ENCODE measurements at places on chromosomes 12 and 14.

- DNase-seq, result peak; percentile 73
These were observed 12.0 kb downstream of the FUT8 start for GRCh38 chr14:65424531-65424930.

DNA sequence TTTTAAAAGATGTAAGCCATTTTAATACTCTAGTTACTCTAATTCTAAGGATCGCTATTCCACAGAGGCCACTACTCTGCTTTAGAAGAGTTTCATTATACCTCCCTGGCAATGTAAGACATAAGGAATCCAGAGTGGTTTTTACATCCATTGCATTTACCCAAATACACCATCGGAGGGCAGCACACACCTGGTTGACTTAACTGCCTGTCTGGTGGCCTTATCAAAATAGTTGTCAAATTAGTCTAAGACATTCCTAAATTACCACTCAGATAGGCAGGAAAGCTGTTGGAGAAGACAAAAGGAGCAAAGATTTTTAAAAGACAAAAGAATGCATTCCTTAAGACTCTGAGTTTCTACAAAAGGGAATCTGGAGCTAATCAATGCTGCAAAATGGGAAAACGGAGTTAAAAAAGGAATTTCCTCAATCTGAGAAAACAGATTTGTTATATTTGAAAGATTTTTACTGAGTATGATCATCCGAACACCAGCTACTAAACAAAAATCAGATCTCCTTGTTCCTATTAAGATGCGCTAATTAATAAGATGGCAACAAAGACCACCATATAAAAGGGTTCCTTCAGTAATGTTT lies 33.8 kb upstream of the FGD4 start:
- peak; percentile 72 for DNase-seq

DNA sequence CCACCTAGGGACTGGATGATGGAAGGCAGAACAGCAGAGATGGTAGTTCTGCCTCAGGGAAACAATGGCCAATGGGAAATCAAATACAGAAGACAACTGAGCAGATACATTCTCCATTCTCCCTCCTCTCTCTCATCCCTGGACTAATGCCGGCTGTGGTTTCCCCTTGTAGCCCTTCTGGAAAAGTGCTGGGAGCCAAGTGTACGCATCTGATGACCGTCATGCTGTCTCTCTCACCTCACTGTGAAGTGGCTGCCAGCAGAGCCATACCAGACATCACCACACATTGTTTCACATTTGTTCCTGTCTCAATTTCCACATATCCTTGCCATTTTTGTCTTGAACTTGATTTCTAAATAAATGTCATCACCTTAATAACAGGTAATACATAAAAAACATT lies 3.1 kb downstream of the TAS2R46 start:
- no peak for DNase-seq

GRCh38 chr14:26200687-26201086 lies 397.1 kb downstream of the NOVA1 start:
- no peak for DNase-seq

DNA sequence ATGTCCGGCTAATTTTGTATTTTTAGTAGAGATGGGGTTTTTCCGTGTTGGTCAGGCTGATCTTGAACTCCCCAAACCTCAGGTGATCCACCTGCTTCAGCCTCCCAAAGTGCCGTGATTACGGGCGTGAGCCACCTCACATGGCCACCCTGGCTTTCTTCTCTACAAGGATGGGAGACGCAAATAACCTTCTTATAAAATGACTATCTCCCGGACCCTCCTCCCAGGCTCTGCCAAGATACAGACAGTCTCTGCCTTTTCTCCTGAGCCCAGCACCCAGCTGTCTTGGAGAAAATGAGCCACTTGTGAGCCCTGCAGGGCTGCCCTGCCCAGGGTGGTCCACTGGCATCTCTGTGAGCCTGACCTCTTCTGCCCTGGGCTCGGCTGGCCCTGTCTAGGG lies 34.7 kb upstream of the RBM19 start:
- DNase-seq, result no peak

- no peak for DNase-seq
These were observed 13.6 kb upstream of the TBC1D30 start for GRCh38 chr12:64810831-64811230.

- peak; percentile 11 for DNase-seq
These were observed 885.3 kb upstream of the TMEM132C start for GRCh38 chr12:127381681-127382080.

DNA sequence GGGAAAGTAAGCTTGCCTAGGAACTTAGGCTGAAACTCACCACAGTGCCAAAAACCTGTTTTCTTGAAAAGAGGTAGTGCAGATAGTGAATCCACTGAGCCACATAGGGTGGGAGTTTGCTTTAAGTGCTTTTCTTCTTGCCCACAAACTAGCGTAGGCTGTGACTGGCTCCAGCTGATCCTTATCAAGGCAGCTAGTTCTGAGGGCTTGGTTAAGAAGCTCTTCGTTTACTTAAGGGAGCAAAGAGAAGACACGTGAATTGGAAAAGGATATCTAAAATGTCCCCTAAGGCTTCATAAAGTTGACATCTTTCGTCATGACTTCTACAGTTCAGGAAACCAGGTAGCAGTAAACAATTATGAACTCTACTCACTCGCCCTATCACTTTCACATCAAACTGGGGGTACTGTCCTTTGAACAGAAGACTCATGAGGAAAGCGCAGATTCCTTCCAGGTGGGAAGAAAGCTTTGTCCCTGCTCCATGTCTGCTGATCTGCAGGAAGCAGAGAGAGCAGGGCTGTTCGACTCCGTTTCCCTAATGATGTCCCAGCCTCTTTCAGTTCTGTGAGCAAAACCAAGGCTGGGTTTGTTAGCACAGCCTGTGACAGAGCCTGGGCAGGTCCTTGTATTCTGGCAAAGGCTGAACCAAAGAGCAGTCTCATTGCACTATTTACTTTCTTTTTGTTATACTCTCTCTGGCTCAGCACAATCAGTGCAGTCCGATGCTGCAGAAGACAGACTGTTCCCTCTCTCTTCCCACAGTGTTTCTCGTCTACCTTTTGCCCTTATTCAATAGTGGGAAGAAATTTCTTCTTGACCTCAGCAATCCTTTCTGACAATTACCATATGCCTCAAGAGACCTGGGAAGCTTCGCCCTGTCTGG lies 93.5 kb upstream of the ETV6 start:
- DNase-seq, result peak; percentile 31

GRCh38 chr14:73250781-73251500 lies 13.6 kb downstream of the PAPLN start:
- DNase-seq, result no peak

- no peak for DNase-seq
These were observed 21.1 kb downstream of the DNAH10 start for GRCh38 chr12:123782997-123783792.

DNA sequence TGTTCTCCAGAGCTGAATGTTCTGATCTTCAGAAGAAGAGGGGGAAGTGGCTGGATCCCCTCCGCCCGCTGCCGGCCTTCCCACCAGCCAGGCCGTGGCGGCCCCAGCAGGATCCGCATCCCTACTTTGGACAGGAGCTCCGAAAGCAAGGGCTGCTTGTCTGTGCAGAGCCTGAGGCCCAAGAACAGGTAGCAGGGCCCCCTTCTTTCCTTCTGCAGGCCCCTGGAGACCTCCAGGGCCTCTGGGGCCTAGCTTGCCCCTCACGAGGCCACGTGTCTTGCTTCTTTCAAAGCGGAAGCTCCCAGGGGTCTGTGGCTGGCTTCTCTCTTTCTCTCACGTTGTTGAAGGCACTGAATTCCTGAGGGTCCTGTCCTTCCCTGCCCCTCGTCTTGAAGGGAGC lies 13.2 kb downstream of the PGF start:
- DNase-seq, result no peak

- no peak for DNase-seq
These were observed 1.1 kb downstream of the PHLDA1 start for GRCh38 chr12:76030341-76031080.

DNA sequence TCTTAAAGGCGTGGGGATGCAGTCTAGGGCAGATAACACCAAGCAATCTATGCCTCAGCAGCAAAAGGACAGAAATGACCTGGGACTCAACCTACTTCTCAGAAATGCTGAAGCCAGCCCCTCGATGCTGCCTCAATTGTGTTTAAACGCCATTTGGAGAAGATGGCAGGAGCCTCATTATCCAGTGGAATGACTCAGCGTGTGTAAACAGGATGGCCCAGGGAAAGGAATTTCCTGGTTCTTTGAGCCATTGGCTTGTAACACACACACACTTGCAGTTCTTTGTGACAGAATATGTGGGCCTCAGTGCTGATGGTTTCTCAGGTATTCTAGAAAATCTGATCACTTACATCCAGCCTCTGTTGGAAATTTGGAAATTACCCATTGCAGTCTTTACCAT lies 154.3 kb downstream of the NTF3 start:
- DNase-seq, result no peak

- no peak for DNase-seq
These were observed 78.5 kb upstream of the FLRT2 start for GRCh38 chr14:85451421-85451820.

- DNase-seq, result no peak
These were observed 34.2 kb upstream of the PLEKHA5 start for GRCh38 chr12:19095331-19095730.

GRCh38 chr12:99810718-99811593 lies 163.4 kb downstream of the GARIN6 start:
- DNase-seq, result peak; percentile 9

GRCh38 chr14:82778008-82778590 lies 1244.4 kb upstream of the SEL1L start:
- DNase-seq, result peak; percentile 93

GRCh38 chr12:44098786-44099185 lies 262.9 kb downstream of the TMEM117 start:
- no peak for DNase-seq

DNA sequence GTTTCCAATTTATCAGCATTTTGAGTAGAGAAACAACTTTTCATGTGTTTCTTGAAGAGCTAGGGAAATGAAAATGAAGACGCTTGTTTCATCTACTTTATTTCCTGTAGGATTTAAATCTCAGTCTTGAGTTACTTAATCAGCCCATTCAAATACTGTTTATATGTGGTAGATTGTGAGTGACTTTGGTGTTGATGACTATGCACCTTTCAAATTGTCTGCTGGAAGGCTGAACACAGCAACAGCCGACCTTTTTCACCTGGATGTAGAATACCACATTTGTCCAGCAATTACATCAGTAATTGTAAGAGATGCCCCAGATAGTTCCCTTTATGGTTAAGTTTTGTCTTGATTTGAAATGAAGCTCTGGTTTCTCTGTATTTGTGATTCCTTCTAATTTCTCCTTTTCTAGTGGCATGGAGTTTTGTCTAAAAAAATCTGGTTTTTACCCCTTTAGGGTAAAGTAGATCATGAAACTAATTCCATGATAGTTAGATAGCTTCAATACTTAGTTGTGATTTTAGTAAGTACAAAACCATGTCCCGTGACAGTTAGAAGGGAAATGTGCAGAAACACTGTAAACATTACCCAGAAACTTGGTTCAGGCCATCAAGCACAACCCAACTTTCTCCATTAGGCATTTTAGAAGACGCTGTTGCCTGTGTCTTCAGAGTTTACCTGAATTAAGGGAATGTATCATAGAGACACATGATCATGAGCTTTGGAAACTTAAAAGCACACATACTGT lies 165.0 kb downstream of the SRGAP1 start:
- DNase-seq, result no peak

DNA sequence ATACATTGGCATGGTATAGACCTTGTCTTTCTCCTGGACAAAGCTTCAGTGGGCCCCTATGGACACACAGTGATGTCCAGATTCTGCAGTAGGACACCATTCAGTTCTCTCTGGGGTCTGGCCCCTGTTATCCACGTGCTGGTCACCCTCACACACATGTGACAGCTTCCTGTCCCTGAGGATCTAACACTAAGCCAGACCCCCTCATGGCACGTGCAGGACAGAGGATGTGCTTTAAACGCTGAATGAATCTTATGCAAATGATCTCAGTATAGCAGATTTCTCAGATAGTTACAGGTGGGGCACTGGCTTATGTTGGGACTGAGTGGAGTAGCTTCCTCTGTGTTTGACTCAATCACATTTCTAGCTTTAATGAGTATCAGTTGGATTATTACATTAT lies 33.7 kb downstream of the SLC24A4 start:
- no peak for DNase-seq

DNA sequence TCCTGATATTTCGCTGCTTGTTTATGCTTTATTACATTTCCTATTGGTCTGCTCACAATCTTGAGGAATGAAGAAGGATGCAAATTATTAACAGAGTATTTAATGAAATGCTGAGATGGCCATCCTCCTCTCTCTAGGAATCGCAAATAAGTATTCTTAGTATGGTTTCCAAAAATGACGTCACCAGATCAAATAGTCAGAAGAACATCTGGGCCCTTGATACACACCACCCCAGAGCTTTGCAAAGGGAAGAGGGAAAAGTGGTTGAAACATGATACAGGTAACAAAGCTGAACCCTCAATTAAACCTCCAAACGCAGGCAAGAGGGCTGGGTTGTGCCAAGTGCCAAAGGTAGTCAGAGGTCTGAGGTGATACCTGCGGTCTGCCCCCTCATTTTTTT lies 107.3 kb downstream of the BCL11B start:
- peak; percentile 99 for DNase-seq

DNA sequence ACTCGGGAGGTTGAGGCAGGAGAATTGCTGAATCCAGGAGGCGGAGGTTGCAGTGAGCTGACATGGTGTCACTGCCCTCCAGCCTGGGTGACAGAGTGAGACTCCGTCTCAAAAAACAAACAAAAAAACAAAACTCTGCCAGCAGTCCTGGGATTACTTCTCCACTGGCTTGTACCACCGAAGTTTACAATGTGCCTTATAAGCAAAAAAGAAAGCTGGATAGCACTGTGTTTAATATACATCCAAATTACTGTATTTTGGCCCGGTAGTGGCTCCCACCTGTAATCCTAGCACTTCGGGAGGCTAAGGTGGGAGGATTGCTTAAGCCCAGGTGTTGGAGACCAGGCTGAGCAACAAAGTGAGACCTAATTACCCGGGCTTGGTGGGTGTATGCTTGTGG lies 16.7 kb downstream of the HOMEZ start:
- DNase-seq, result no peak

- peak; percentile 3 for DNase-seq
These were observed 44.1 kb upstream of the CISTR start for GRCh38 chr12:53795927-53796326.

GRCh38 chr14:57068511-57068910 lies 200.2 kb downstream of the EXOC5 start:
- no peak for DNase-seq

DNA sequence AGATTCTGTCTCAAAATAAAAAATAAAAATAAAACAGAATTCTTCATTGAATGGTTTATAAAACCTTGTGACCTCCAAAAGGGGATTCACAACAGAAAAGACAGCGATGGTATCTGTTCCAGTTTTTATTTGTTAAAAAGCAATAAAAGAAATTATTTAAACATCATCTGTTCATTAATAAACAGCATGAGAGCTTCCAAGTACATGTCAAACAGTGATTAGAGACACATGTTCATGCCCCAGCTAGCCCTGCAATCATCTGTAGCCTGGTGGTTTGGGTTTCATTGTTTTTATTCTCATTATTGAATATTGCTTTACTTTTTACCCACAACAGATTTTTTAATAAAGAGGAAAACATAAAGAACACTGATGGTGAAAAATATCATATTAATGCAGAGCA lies 173.3 kb downstream of the ANO2 start:
- no peak for DNase-seq

Data from DMS79 treated with DMSO at 0.1 percent for 48 hours (cell line).